ENCODE measurements at places on chromosomes 12 and 14.

- no peak for DNase-seq
Measured at GRCh38 chr14:56413721-56414120, 165.9 kb upstream of the TMEM260 start.

DNA sequence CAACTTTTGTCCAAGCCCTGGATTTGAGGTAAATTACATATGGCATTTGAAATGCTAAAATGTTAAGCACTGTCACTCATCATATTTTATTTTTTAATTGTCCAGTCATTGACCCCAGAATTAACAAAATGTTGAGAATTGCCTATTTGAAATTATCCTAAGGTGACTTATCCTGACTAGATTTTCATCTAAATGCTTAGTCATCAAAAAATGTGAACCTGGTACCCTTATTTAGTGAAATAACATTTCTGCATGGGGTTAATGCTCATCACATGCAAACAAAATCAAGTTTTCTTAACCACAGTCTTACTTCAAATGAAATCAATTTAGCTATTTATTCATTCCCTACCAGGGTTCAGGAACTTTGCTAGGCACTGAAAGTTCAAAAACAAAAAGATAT lies 232.0 kb upstream of the DCN start:
- no peak for DNase-seq

DNA sequence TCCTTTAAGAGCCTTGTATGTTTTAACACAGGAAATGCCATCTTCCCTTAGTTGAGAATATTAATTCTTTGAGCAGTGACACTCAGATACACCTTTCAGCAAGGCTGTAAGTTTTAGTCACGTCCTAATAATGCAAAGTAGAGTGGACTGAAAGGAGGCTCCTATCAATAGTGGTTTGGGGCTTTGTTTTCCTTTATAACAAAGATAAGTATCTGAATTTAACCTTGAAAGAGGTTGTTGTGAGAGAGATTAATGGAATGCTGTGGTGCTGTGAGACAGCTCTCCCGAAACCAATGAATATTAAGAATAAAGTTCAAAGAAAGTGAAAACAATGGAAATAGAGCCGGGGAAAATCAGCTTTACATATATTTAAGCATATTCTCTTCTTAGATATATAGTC lies 259.6 kb downstream of the ERC1 start:
- DNase-seq = no peak

DNA sequence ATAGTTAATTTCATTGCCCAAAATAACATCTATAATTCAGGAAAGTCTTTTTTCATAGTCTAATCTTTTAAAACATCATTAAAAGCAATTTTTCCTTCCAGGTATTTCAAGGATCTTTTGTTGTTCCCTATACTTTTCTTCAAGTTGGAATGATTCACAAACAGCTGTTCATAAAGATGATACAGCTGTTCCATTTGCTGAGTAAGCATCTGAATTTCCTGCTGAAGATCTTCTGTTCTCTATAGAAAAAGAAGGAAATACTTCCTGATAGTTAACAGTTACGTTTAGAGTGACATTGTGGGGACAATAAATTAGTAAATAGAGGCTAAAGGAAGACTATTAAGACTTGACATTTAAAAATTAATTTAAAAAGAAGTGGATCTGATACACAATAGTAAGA lies 30.3 kb upstream of the ESR2 start:
- no peak for DNase-seq

GRCh38 chr12:116582610-116583009 lies 23.4 kb downstream of the MAP1LC3B2 start:
- DNase-seq = no peak

DNA sequence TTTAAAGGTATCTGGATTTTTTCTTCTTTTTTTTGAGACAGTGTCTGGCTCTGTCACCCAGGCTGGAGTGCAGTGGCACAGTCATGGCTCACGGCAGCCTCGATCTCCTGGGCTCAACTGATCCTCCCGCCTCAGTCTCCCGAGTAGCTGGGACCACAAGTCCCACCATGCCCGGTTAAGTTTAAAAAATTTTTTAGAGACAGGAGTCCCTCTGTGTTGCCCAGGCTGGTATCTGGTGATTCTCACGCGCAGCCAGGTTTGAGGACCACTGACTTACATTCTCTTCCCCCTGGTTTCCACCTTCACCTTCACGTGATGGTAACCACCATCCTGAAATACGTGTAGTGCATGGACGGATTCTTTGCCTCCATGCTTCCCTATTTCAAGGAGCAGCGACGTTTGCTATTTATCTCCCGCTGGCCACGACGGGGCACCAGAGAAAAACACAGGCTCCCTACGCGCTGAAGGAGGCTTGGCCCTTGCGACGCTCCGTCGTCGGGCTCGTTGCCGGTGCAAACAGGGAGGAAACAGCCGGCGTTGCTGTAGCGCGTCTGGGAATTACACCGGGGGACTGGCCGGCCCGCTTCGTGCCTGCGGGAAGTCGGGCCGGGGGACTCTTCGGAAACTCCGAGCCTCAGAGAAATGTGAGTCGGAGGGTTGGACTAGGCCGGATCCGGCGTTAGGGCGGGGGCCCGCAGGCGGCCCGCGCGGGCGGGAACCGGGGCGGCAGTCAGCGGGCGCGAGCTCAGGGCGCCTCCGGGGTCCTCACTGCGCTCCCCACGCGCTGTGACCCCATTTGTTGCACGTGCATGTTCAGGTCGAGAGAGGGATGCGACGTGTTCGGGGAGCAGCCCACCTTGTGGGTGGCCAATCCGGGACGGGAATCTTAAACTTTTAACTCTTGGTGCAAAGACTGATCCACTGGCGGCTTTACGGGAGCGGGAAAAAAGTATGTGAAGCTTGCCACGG lies at the start of gene TCHP:
Gene TCHP, plus strand, starts transcription at position 492 of the 969 bp plus-strand sequence. CDS start 2,753 bp downstream, outside the sequence.
- DNase-seq = peak; percentile 93

DNA sequence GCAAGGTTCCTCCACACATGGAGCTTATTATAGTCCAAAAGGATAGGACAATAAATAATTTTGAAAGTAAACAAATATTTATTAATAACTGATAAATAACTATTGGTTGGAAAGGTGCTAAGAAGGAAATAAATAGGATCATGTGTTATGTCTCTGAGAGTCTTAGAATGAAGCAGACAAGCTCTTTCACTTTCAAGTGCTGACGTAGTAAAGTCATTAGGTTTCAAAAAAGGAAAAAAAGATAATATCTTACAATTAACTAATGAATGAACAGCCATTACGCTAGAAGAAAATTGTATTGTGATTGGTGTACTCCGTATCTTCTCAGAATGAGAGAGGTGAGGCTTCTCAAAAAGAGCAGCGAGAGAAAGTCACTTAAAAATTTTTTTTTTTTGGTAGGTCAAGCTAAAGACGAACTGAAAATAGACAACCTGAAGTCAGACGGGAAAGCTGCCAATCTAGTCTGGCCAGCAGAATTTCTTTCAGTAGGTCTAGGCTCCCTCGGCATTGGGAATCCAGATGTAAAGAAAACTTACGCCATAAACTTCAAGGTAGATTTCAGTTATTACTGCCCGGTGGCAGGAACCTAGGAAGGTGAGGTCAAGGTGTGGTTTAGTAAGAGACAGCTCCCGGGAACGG lies 583 bp upstream of the LEMD3 start:
- DNase-seq = no peak

GRCh38 chr12:56205445-56205844 lies 16.2 kb upstream of the SMARCC2 start:
- DNase-seq = no peak

GRCh38 chr14:80434574-80435321 lies 223.4 kb upstream of the DIO2 start:
- no peak for DNase-seq

DNA sequence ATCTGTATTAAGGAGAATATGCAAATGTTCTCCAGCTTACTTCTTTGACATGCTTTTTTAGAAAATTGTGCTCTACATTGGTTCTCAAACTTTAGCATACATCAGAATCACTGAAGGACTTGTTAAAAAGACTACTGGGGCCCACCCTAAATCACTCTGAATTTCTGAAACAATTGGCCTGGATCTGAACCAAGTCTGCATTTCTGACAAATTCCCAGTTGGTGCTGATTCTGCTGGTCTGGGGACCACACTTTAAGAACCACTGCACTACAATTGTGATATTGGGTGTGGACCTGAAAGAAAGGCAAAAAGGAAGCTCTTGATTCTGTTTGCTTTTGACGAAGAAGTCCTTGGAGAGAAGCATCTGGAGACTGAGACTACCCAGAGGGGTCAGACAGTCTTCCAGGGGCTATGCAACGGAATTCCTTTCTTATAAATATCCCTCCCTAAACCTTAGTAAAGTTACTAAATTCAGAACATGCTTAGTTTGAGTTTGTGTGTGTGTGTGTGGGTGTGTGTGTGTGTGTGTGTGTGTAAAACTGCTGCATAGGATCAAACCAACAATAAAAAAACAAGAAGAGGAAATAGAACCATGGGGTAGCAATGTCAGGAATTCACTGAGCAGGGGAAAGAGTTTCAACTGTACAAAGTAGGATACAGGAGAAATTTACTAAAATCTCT lies 36.8 kb downstream of the EAPP start:
- no peak for DNase-seq

GRCh38 chr14:69012256-69012953 lies 33.3 kb upstream of the ACTN1 start:
- DNase-seq = no peak

- peak; percentile 45 for DNase-seq
Measured at GRCh38 chr12:124175704-124176103, 119.2 kb upstream of the RFLNA start.

DNA sequence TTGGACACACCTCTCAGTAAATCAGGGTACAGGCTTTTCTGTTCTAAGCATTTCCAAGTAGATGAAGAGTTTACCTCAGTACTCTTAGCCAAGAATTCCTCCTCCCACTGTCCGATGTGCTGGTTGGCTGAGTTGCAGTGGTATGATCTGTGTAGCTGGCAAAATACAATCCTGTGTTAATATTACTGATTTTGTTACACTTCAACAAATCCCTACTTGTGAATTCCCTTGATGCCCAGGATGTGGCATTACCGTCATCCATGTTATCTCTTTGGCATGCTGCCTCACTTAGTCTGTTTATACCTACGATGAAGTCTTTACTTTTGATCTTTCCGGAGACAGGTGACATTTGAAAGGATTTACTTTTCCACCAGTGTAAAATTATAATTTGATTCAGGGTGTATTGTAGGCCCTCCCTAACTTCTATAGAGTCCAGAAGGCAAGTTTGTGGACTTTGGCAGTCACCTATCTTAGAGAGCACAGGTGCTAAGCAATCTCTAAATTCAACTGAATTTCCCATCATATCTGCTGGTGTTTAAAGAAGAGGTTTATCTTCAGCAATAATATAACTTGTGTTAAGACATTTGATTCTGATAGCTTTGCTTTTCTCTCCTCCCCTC lies 10.1 kb downstream of the CCDC196 start:
- no peak for DNase-seq

- DNase-seq = no peak
Measured at GRCh38 chr14:63759456-63759855, 31.6 kb upstream of the SGPP1 start.

- no peak for DNase-seq
Measured at GRCh38 chr12:78146365-78146772, 315.7 kb downstream of the NAV3 start.

- DNase-seq = no peak
Measured at GRCh38 chr12:112275207-112275606, 107.0 kb downstream of the HECTD4 start.

- DNase-seq = no peak
Measured at GRCh38 chr12:62582065-62582366, 115.4 kb downstream of the MON2 start.

GRCh38 chr14:93306812-93307211 lies 26.0 kb downstream of the BTBD7 start:
- DNase-seq = no peak

- no peak for DNase-seq
Measured at GRCh38 chr12:55142669-55143565, 16.7 kb downstream of the OR9K2 start.

GRCh38 chr12:112413855-112414625 lies 4.6 kb upstream of the RPL6 start:
- no peak for DNase-seq

GRCh38 chr14:101171650-101172049 lies 268.1 kb upstream of the RTL1 start:
- no peak for DNase-seq

GRCh38 chr12:68102163-68102562 lies 57.4 kb downstream of the IFNG start:
- no peak for DNase-seq

- no peak for DNase-seq
Measured at GRCh38 chr12:46244273-46244915, 24.4 kb downstream of the SLC38A1 start.

GRCh38 chr12:91722072-91722471 lies 423.6 kb downstream of the BTG1 start:
- DNase-seq = no peak

GRCh38 chr14:53531156-53531555 lies 378.0 kb upstream of the DDHD1 start:
- no peak for DNase-seq

DNA sequence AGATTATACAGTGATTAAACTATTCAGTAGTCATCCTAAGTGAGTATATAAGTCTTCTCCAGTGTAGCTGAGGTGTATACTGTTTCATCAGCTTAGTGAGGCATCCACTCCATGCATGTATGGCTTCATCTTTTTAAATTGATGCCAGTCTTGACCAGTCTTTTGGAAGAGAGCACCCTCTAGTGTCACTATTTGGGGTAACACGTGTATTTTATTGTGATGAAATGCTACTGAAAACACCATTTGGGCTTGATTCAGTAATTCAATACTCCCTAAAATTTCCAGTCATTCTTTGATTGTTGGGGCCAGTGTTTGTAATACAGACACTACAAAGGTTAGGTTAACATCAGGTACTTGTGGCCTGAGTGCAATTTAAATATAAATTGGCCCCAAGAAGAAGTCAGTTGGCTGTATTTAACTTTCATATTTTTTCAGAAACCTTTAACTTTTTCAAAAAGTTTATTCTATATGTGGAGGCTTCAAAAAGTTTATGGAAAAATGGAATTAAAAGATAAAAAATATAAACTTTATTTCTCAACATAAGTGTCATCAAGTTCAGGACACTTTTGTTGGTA lies 35.3 kb downstream of the MIPOL1 start:
- no peak for DNase-seq

DNA sequence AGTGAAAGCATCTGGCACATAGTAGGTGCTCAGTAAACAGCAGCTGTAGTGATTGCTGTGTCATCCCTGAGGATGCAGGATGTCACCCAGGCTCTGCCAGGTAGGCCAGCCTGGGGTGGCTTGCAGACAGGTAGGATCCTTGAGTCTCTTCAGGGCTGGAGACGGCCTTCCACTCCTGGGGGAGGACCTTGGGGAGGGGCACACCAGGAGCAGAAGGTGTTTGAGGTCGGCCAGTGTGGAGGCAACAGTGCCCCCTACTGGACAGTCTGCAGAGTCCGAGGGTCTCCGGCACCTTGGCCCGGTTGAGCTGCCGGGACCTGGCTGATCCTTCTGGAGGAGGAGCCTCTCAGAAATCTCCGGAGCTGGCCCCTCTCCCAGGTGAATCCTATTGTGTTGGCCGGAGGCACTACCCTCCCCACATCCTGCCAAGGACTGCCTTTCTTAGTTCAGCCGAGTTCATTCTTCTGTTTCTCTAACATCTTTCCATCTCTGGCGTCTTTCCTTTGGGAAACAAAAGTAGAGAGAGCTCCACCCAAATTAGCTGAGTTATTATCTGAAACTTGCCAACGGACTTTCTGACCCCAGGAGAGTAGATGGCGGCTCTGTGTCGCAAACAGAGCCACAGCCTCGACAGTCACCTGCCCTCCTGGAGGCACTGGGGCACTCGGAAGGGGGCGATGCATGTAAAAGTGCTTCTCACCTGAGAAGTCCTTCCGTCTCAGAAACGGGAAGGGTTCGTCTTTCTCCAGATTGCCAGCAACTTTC lies 41.8 kb upstream of the CLMN start:
- no peak for DNase-seq

- no peak for DNase-seq
Measured at GRCh38 chr12:68113644-68114043, 45.9 kb downstream of the IFNG start.

Measured in femur (tissue), 1 donor.